NCI-H2107 (cell line): ENCODE measurements at places on chromosomes 5 and 9.

GRCh38 chr9:89845321-89845720 lies 240.5 kb downstream of the GADD45G start:
- no peak for DNase-seq

- DNase-seq: no peak
Observed at GRCh38 chr5:124869426-124870033, 123.1 kb upstream of the ZNF608 start.

DNA sequence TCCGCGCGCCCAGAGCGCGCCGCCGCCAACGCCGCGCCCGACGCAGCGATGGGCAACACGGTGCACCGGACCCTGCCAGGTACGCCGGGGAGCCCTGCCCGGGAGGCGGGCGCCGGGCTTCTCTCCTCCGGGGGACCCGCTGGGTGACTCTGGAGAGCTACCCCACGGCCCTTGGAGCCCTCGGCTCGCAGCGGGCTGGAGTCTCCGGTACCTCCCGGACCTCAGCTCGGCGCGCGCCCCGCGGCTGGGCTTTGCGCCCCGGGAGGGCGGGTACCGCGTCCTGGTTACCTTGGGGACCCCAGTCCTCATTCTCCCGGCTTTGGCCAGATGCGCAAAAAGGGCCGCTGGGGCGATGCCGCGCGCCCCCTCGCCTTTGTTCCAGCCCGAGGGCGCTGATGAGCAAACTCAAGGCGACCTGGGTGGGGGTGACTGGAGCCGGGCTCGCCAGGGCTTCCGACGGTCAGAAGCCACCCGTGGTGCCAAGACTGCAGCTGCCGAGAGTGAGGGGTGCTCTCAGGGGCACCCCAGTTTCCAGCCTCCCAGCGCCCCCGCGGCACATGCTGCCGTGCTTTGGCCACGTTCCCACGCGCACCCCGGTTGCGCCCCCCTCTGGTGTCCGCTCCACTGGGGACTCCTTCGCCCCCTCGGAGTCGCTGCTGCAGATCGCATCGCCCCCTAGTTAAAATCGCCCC lies 442 bp downstream of the NEURL1B start:
- DNase-seq: no peak

DNA sequence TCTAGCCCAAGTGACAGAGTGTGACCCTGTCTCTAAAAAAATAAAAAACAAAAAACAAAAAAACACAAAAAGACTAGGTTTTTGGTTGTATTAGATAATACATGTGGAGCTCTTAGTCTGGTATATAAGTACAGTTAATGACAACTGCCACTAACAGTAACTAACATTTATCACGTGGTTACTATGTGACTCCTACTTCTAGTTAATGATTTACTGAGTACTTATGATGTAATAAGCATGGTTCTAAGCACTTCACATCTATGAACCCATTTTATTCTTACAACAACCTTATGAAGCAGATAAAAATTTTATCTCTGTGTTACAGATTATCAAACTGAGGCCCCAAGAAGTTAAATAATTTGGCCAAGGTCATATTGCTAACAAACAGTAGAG lies 6.1 kb upstream of the TMEFF1 start:
- no peak for DNase-seq

- DNase-seq: no peak
Observed at GRCh38 chr5:156394642-156395305, 67.8 kb downstream of the SGCD start.

- no peak for DNase-seq
Observed at GRCh38 chr5:58787987-58788386, 205.1 kb downstream of the RAB3C start.

GRCh38 chr5:2579126-2579525 lies 172.4 kb downstream of the IRX2 start:
- DNase-seq: no peak

DNA sequence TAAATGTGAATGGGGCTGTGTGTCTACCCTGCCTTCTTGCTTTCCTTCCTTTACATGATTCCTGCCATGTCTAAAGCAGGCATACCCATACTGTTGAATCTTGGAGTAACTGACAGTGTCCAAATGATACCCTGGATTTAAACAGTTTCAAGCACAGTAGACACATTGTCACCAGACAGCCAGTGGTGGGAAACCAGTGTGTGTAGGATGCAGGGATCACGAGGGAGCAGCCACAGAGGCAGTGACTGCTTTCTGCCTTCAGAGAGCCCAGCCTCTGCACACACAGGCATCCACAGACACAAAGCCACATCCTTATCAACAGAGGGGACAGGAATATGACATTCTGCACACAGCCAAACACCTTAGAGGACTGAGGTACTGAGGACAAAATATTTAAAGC lies 184.2 kb upstream of the TBCA start:
- no peak for DNase-seq

DNA sequence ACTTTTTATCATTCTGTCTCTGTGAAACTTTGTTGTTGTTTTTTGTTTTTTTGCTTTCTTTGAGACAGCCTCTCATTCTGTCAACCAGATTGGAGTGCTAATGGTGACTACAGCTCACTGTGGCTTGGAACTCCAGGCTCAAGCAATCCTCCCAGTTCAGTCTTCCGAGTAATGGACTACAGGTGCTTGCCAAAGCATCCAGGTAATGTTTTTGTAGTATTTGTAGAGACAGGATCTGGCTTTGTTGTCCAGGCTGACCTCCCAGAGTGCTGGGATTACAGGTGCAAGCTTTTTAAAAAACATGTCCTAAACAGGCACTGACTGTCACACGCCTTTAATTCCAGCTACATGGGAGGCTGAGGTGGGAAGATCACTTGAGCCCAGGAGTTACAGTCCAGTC lies 235.1 kb downstream of the MEF2C start:
- DNase-seq: no peak
